ENCODE measurements at places on chromosomes 1 and 21. TPM values are rescaled to one million over a fixed set of nuclear protein-coding genes. Genes with fewer than 3 reads are reported as not detected.

GPR3 gene
- total RNA-seq: 1.1 TPM

LIPI gene
- not detected for total RNA-seq

MIXL1 gene
- total RNA-seq: not detected

GRCh38 chr1:202088206-202088605 lies 34.5 kb upstream of the GPR37L1 start:
- no peak for DNase-seq

GRCh38 chr1:232923739-232924386 lies 26.5 kb upstream of the NTPCR start:
- DNase-seq: no peak

DNA sequence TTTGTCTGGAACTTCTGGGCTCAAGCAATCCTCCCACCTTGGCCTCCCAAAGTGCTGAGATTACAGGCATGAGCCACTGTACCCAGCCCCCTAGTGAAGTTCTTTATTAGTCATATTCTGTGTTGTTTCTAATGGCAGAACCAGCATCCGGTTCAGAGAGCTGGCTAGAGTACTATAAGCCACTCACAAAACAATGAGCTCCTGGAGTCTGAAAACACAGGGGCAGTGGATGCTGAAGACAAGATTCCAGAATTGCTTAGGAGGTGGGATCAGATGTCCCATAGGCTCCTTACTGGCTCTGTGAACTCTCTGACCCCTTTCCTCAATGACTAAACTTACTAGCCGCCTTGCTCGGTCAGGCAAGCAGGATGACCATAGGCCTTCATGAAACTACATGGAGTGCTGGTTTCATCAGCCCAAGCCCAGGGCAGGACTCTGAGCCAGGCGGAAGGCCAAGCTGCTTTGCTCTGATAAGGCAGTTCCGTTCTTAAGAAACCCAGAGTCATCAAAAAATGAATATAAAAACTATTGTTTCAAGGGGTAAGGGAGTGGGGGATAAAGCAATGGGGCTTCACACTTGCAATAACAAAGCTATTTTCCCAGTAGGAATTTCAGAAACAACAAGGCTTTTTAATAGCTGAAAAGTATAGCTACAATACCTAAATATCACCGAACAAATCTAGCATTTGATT lies 8.1 kb downstream of the MTHFR start:
- no peak for DNase-seq

DNA sequence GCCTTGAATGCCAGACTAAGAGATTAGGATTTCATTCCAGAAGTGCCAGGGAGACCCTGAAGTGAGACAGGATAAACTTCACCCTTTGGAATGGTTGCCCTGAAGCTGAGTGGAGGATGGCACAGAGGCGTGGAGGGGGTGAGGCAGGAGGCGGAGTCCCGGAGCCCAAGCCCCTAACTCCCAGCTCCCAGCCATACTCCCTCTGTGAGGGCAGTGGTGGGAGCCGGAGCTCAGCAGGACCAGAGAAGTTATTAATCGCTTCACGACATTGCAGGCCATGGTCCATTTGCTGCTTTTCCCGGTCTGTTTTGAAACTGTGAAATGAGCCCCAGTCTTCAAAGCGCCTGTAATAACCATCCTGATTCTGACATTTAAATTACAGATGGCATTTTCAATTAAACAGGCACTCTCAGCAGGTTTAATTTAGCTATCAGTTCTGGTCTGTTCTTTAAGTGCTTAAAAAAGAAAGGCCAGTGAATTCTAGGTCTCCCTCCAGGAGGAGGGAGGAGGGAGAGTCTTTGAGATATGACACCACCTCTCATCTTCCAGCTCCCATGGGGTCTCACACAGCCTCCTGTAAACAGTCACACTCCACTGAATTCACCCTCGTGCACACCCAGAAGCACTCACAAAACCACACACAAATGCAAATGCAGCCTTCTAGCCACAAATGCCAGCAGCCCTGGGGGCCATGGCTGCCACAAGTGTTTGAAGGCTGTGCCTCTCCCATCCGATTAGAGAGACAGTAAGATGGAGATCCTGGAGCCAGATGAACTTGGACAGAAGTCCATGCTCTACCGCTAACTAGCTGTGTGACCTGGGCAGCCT lies 19.6 kb downstream of the FBXO2 start:
- DNase-seq: no peak

GRCh38 chr1:209158851-209159250 lies 424.7 kb upstream of the CAMK1G start:
- no peak for DNase-seq

GRCh38 chr1:210024996-210025395 lies 87.0 kb downstream of the SYT14 start:
- DNase-seq: no peak

DNA sequence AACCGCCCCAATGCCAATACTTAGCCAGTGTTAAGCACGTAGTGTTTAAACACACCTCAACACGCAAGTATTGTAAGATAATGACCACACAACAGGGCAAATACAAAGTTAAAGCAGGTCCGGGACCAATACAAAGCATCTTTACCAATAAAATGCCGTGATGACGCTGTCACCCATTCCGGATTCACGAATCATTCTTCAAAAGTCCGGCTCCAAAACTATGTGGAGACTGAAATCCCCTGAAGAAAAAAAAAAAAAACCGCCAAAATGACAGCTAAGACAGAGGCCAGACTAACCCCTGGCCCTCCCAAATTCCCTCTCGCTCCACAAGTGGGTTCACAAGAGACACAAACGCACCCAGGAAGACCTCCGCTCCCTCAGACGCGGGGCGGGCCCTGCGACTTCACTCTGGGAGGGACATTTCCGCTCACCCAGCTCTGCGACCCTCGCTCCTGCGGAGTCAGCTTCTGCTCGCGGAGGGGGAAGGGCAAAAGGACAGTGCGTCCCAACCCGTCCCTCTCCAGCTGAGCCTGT lies 625 bp upstream of the DARS2 start:
- no peak for DNase-seq
